Stimulated activated CD4-positive, alpha-beta T cell treated with anti-CD3 and anti-CD28 coated beads, TNF-alpha, amount 100 ng/mL, for 1 hour (primary cell): ENCODE measurements at places on chromosomes 6 and 20.

- no peak for DNase-seq
Observed at GRCh38 chr6:125983246-125983945, 2.9 kb upstream of the TRMT11 start.

- no peak for DNase-seq
Observed at GRCh38 chr20:57429580-57430200, 38.5 kb downstream of the RBM38 start.

DNA sequence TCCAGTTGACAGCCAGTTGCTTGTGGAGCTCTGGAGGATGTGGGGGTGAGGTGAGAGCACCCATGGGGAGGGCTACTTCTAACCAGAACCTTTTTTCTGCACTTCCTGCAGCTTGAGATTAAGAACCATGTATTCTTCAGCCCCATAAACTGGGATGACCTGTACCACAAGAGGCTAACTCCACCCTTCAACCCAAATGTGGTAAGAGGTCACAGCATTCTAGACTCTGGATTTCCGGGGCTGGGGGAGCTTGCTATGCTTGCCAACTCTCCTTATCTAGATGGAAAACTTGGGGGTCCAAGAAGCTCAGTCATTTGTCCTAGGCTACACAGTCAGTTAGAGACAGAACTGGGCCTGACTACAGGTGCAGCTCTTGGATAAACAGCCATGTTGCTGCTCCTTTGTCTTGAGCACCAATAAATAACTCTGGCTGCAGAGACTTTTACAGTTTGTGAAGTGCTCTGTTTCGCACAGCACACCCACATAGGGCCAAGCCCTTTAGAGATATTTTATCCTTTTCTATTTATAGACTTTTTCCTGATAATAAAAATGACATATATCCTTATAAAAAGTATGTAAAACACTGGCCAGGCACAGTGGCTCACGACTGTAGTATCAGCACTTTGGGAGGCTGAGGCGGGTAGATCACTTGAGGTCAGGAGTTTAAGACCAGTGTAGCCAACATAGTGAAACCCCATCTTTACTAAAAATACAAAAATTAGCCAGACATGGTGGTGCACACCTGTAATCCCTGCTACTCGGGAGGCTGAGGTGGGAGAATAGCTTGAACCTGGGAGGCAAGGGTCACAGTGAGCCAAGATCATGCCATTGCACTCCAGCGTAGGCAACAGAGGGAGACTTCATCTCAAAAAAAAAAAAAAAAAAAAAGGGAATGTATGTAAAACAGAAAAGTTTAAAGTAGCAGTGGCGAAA, 10.6 kb upstream of the IFT52 start:
- no peak for DNase-seq

DNA sequence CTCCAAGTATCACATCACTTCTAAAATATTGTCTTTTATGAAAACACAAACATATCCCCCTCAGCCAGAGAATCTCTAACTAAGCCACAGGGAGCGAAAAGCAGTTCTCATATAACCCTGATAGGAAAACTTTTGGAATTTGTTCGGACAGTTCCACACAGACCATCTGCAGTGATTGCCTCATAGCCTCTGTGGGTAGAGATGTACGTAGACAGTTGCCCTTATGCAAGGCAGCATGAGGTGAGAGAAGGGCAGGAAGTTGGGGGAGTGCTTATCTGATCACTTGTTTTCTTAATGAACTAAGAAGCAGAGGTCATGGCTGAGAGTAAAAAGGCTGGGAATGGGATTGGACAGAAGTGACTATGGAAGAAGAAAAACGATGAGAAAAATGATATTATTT, 39.6 kb downstream of the SLC23A2 start:
- DNase-seq: no peak

GRCh38 chr6:2909718-2910117, 6.6 kb upstream of the SERPINB9 start:
- DNase-seq: no peak

DNA sequence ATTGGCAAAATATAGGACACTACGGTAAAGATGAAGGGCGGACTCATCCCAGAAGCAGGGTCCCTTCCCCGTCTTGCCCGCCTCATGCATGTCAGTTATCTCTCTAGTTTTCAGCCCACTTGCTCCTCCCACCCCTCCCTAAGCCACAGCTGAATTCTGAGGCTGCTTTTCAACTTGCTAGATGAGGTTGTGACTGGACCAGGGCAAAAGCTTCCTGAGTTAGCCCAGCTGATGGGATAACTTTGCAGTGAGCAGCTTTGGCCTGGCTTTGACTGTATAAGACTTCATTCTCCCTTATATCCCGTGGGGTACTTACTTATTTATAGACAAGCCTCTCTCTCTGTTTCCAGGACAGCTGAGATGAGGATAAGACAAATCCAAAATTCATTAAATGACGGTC, 23.2 kb downstream of the GHRH start:
- no peak for DNase-seq

GRCh38 chr6:103797738-103798137, 1062.0 kb downstream of the HACE1 start:
- DNase-seq: no peak

GRCh38 chr6:21769405-21769861, 175.9 kb downstream of the SOX4 start:
- DNase-seq: no peak

DNA sequence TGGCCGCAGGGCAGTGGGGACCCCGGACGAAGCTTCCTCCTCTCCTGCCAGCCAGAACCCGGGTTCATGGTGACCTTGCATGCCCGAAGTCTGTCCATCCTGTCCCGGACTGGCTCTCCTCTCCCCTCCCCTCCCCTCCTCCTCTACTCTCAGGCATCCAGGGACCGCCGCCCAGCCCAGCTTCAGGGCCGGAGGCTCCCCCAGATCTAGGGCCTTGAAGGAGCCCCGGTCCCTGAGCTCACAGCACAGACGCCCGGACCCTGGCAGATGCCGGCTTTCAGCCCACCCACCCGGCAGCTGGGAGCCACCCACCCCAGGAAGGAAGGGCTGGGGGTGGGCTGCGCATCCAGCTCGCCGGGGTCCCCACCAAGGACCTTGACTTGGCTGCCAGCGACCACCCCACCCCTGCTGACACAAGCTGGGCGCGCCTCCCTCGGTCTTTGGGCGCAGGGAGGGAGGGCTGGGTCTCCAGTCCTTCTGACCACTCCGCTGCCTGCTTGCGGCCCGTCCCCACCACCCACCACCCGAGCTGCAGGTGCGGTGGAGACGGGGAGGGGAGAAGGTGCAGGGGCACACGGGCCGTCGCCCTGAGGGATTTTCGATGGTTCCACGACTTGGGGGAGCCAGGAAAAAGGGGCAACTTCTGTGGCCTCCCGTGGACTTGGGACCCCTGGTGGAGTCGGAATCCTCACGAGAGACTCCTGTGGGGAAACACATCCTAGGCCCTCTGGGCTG, 5.8 kb upstream of the ABHD16B start:
- no peak for DNase-seq

GRCh38 chr20:45860560-45861220, 3.3 kb downstream of the ZSWIM3 start:
- no peak for DNase-seq

DNA sequence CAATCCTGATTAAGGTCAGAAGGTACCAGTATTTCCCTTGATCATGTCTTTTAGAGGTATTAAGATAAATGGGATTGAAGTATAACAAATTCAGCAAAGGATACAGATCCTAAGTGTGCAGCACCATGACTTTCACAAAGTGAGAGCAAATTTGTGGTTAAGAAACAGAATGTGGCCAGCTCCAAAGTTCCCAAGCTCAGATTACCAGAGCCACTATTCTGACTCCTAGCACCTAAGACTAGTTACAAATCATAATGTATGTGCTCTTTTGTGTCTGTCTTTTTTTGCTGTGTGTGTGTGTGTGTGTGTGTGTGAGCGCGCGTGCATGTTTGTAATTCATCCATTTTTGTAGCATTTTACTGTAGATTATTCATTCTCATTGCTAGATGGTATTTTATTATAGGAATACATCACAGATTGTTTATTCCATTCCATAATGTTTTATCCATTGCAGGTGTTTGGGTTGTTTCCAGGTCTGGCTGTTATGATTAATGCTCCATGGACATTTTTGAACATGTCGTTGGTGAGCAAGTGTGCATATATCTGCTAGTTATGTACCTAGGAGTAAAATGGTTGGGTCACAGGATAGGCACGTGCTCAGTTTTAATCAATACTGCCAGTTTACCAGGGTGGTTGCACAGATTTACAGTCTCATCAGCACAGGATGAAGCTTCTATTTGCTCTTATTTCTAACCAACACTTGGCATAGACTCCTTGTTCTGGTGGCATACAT, 314.0 kb upstream of the JAG1 start:
- no peak for DNase-seq

- DNase-seq: no peak
Observed at GRCh38 chr6:16973545-16974386, 128.1 kb upstream of the STMND1 start.

DNA sequence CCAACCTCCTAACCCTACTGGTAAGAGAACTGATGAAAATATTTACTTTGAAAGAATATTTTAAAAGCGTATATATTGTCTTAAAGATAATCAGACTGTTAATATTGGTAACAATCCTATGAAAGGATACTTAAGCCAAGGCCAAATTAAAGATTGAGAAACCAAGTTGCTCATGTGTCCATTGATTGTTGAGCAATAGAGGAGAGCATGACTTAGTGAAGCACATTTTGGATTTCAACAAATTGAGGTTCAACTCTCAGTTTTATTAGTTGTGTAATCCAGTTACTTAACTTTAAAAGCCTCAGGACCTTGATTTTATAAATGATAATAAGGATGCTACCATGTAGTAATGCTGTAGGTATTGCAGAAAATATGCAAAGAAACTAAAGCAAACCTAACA, 56.8 kb downstream of the PRL start:
- DNase-seq: no peak

DNA sequence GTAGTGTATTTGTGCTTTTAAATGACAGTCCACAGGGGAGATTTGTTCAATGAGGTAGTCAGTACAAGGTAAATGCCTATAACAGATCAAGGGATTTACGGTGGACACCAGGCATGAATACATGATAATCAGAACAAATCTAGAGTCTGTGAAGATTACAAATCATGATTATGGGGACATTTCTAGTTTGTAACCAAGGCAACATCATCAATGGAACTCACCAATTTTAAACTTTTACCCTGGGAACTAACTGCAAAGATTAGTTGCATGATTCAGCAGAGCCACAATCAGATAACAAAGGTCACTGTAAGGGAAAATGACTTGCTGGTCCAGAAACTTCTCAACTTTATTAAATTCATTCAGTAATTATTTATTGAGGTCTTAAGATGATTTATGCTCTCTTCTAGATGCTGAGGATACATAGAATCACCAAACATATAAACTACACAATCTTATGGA, at the start of gene CRISP1:
TSS of gene CRISP1 (minus strand) at position 51 of the 459 bp plus-strand sequence. CDS start 9,135 bp downstream, outside the sequence.
- DNase-seq: no peak

GRCh38 chr6:116290799-116291198, 11.1 kb upstream of the TSPYL1 start:
- DNase-seq: no peak

- DNase-seq: no peak
Observed at GRCh38 chr6:129206821-129207220, 323.9 kb downstream of the LAMA2 start.

GRCh38 chr20:32010101-32010500, at the start of gene CCM2L:
TSS of gene CCM2L (plus strand) at chr20:32010438. CDS start at chr20:32010455, 17 bp downstream.
- no peak for DNase-seq

GRCh38 chr20:58001381-58001780, 227.1 kb downstream of the ANKRD60 start:
- DNase-seq: no peak

GRCh38 chr6:153129873-153130514, 1.1 kb downstream of the RGS17 start:
- no peak for DNase-seq

DNA sequence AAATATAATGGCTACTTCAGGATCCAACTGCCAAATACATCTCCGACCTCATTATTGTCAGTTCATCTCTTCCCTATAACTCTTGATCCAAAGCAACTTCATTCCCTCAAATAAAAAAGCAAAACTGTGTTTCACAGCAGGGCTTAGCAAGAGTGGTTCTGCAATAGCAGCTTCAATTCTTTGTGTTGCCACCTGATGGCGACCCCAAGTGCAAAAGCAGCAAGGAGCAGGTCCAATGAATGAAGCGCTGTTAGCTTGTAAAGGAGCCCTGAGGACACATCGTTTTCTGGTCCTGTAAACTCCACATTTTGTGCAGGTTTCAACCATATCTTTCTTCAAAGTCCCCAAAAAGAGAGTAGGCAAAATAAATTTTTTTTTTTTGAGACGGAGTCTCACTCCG, 19.6 kb downstream of the RTN4IP1 start:
- DNase-seq: no peak

DNA sequence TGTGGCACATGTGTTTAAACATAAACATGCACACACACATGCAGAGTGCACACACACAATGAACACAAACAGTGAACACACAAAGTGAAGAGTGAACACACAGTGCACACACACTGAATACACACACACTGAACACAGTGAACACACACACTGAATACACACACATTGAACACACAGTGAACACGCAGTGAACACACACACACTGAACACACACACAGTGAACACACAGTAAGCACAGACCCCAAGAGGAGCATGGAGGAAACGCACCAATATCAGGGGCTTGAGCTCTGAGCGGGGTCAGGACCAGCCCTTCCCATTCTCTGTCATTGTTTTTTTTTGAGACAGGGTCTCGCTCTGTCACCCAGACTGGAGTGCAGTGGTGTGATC, 17.1 kb upstream of the HELZ2 start:
- DNase-seq: no peak

- no peak for DNase-seq
Observed at GRCh38 chr6:33297956-33298772, 578 bp downstream of the RGL2 start.

DNA sequence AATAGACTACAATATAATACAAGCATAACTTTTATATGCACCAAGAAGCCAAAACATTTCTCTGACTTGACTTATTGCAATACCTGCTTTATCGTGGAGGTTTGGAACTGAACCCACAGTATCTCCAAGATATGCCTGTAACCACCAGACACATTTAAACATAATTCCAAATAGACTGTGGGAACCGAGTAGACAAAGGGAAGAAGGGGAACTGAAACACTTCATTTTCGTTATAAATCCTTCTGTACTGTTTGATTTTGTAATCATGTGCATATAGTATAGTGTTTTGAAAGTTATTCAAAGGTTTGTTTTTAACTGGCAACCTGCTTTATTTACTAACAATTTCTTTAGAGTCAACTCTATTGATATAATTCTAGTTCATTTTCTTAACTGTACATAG, 154.9 kb upstream of the BEND6 start:
- DNase-seq: no peak

- DNase-seq: no peak
Observed at GRCh38 chr6:163346497-163346961, 68.0 kb upstream of the QKI start.

GRCh38 chr6:162942866-162943265, 215.1 kb downstream of the PACRG start:
- no peak for DNase-seq

- DNase-seq: no peak
Observed at GRCh38 chr6:2078888-2079287, 166.5 kb downstream of the GMDS start.
